ENCODE measurements at places on chromosomes 5 and 9.

GRCh38 chr5:152560512-152561137 lies 155.5 kb upstream of the NMUR2 start:
- DNase-seq = peak; percentile 7

- DNase-seq = no peak
Observed at GRCh38 chr9:102631559-102631958, 363.6 kb upstream of the CYLC2 start.

- no peak for DNase-seq
Observed at GRCh38 chr9:125418404-125418803, 156.8 kb downstream of the GAPVD1 start.

GRCh38 chr5:134837530-134838181 lies 8.1 kb upstream of the C5orf24 start:
- no peak for DNase-seq

DNA sequence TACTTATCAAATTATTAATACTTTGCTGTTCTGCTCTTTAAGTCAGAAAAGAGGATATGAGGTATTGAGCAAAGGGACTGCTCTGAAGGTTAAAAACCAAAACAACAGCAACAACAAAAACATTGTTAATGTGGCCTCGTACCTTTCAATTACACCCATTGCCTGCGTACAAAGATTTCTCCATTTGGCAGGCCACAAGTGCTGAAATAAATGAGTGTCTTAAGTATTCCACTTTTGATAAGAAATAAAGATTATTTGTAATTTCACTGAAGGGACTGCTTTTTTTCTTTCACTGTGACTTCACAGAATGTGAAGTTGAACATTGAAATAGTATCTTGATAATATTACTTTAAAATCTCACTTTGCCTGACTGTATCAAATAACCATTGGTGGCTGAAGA lies 163.2 kb upstream of the MRPS30 start:
- DNase-seq = no peak

GRCh38 chr5:174327317-174327864 lies 281.9 kb downstream of the NSG2 start:
- no peak for DNase-seq

- DNase-seq = no peak
Observed at GRCh38 chr9:69719367-69719766, 40.4 kb downstream of the PTAR1 start.

GRCh38 chr9:134469041-134469875 lies 143.0 kb downstream of the RXRA start:
- DNase-seq = no peak

DNA sequence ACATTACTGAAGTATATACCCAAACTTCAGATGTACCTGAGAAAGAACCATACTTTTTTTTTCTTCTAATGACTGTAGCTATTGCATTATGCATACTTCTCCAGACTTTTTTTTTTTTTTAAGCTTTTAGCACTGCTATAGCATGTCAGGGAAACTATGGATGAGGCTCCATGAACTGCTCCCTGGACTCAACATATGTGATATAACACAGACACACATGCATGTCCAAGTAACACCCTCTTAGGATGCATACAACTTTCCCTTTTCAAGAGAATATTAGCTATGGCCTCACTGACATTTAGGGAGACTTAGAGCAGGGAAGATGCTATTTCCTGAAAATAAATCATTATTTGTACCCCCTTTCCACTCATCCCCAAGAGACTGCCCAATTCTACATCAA lies 499 bp upstream of the ASPN start:
- no peak for DNase-seq

DNA sequence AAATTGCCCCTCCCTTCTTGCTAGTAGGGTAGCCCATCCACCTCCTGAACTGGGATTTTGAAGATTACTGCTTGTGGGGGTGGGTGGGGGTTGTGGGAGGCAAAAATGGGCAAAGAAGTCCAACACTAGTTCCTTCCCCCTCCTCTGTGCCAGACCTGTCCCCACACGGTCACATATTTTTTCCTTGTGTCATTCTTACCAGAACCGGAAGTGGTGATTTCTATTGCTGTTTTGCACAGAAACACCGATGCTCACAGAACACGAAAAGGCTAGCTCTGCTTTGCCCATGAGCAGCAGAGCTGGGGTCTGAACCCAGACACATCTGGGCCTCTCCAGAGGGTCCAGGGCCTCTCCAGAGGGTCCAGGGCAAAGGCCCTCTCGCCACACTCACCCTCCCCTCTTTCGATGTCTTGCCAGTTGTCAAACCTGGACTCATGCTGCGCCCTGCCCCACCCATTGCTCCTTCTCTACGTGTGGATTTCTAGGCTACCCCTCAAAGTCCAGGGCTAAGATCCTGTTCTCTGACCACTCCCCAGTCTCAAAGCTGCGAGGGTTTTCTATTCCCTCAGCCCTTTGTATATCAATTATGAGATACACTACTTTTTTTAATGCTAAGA lies 264.4 kb upstream of the MSX2 start:
- DNase-seq = no peak

DNA sequence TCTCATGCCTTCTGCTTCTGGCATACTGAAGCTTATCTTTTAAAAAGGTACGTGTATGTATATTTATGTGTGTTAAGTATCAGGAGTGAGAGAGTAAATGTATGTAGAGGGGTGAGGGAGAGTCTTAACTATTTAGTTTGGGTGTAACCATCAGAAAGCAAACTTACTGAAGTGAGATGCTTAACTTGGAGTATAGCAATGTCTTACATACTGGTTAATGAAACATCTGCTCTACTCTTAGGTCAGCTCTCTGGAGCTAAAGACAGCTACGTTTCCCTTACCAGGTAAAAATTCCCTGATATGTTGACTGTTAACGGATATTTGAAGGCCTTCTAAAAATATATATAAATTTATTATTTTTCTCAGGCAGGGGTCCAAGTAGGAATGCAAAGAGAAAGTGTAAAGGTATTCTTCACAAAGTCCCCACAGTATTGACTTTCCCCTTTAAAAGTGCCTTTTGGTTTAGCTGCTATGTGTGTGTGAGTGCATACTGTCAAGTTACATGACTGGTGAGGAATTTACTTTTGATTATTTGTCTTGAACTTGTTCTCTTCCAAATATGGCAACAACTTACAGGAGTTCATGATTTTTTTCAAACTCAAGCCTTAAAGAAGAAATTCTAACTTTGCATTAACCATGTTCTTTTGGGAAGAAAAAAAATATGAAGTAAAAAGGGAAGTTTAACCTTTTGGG lies 12.3 kb upstream of the C5orf24 start:
- DNase-seq = no peak

- DNase-seq = no peak
Observed at GRCh38 chr9:23798325-23798724, 27.7 kb downstream of the ELAVL2 start.

GRCh38 chr5:149411738-149412519 lies 32.8 kb upstream of the IL17B start:
- no peak for DNase-seq

DNA sequence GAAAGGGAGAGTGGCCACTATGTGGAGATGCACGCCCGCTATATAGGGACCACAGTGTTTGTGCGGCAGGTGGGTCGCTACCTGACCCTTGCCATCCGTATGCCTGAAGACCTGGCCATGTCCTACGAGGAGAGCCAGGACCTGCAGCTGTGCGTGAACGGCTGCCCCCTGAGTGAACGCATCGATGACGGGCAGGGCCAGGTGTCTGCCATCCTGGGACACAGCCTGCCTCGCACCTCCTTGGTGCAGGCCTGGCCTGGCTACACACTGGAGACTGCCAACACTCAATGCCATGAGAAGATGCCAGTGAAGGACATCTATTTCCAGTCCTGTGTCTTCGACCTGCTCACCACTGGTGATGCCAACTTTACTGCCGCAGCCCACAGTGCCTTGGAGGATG lies 19.8 kb downstream of the RGMB start:
- DNase-seq = no peak

DNA sequence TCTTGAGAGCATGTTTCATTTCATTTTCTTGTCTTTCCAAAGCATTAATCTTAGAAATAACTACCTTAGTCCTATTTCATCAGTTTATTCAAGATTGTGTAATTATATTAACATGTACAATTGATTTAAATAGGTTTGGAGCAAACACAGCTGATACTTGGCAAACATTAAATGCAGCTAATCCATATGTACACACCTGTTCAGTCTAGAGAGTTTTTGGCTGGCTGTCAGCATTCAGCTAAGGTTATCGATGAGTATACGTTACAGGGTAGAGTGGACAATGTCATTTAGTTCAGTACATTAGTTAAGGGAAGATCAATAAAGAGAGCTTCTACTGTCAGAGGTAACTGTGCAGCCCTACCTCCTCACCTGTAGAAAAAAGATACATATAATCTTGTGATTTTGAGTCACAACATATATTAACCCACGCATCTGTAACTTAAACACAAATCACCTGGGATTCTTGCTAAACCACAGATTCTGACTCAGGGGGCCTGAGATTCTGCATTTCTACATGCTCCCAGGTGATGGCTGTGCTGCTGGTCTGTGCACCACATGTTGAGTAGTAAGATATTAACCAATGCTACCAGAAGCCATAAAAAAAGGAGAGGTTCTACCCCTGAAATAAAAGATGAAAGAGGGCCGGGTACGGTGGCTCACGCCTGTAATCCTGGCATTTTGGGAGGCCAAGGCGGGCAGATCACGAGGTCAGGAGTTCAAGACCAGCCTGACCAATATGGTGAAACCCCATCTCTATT lies 34.1 kb upstream of the PCA3 start:
- peak; percentile 53 for DNase-seq

Data from NCI-H1436 treated with DMSO at 0.1 percent for 48 hours (cell line).